ENCODE measurements at places on chromosomes 4 and X. TPM values are rescaled to one million over a fixed set of nuclear protein-coding genes. Genes with fewer than 3 reads are reported as not detected.

DGAT2L6 gene
- not detected for polyA plus RNA-seq

GRCh38 chr4:1061760-1062159 is 50.3 kb downstream of the FGFRL1 start:
- no peak for DNase-seq

NAP1L3 gene
- 16.2 TPM for polyA plus RNA-seq

DNA sequence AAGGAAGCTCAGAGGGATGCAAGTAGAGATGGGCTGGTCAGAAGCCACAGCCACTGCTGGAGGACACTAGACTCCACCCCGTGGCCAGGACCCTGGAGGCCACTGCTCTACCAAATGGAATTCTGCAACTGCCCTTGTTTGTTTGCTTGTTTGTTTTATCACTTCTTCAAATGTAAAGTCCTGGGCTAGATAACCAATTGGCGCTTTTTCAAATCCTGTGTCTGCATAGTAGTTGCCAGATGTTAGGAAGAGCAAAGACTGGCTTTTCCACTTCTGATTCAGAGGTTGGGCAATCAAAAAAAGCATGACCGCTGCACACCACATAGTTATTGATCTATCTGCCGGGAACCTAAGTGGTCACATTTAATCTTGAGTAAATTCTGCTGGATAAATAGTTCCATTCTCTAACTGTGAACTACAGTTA is 255.2 kb upstream of the SFRP2 start:
- no peak for DNase-seq

GRCh38 chr4:37477126-37477525 is 209.1 kb downstream of the RELL1 start:
- no peak for DNase-seq

ZFP42 gene
- polyA plus RNA-seq, result 1.3 TPM

POLN gene
- 2.8 TPM for polyA plus RNA-seq

GRCh38 chrX:40008791-40009461 is 88.8 kb downstream of the BCOR start:
- DNase-seq, result no peak

- DNase-seq, result no peak
Observed at GRCh38 chrX:106917830-106918500, 2.2 kb upstream of the CLDN2 start.

AVPR2 gene
- polyA plus RNA-seq, result 1.4 TPM

GRCh38 chr4:53490161-53490956 is 100.9 kb downstream of the LNX1 start:
- no peak for DNase-seq

DNA sequence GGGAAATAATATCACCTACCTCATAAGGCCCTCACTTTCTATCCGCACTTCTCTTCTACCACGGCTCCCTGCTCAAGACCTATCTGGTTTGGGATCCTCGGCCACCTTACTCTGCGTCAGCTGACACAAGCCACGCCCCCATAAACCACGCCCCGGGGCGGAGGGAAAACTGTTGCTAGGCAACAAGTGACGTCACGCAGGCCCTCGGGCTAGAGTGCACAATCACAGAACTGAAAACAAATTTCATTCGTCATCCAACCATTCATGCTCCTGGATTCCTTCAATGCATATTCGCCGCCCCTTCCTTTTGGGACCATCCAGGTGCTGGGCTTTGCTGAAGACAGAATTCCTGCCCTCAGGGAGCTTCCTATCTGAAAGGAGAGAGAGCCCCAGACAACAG is 66.3 kb downstream of the SMC1A start:
- DNase-seq, result no peak

MXRA5 gene
- polyA plus RNA-seq, result 8.6 TPM

DNA sequence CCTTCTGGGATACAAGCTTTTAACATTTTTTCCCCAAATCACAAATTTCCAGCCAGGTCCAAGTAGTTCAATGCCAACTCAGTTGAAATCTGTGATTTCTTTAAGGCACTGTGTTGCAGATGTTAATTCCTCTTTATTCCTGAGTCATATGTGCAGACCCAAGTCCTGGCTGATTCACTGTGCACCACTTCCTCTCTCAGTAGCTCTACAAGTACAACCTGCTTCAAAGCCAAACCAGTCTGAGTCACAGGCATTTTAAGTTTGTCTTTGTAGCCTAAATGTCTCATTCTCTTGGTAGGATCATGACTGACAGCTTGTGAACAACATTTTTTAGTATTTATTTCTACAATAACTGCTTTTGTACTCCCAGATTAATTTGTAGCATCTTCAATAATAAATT is 165.6 kb upstream of the S100G start:
- DNase-seq, result no peak

NHSL2 gene
- 8.6 TPM for polyA plus RNA-seq

FAM9B gene
- polyA plus RNA-seq, result not detected

- DNase-seq, result no peak
Observed at GRCh38 chr4:1812720-1813119, 19.6 kb downstream of the FGFR3 start.

SCRG1 gene
- 0.28 TPM for polyA plus RNA-seq

DNA sequence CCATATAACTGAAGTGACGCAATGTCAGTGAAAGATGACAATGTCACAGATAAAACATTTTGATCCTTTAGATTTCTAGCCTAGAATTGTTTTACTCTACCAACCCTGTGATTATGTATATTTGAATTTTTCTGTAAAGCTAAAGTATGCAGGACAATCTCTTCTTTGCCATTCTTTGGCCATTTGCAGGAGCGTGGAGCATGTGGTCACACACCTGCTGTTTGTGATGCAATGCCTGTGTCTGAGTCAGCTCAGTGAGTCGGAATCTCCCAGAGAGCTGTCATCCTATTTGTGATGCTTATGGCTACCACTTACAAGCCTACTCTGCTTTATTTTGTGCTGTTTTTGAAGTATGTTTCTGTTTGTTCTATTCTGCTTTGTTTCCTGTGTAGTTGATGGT is 214.5 kb downstream of the NAF1 start:
- DNase-seq, result no peak

DNA sequence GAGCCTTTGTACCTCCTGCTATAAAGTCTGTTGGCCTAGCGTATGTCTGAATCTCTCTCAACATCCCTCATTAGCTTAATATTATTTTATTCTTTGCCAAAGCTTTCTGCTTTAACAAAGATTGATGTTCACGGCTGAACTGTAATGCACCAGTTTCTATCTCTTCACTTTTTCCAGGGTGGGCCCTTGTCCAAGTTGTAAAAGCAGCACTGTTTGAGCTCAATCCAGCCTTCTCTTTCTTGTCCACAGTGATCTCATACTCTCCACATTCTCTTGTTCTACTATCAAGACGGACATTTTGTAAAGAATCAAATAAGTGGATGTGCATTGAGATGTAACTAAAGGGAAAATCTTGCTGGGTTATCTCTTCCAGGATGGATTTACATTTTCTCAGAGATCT is 34.4 kb upstream of the RTL3 start:
- no peak for DNase-seq

PPBP gene
- polyA plus RNA-seq, result 28.3 TPM

- DNase-seq, result no peak
Observed at GRCh38 chr4:1448589-1449420, 42.6 kb upstream of the NKX1-1 start.

ITM2A gene
- polyA plus RNA-seq, result 100 TPM

STK26 gene
- polyA plus RNA-seq, result 10.8 TPM

NDNF gene
- 64.6 TPM for polyA plus RNA-seq

GRCh38 chrX:102154900-102155805 is 624 bp downstream of the BEX5 start:
- DNase-seq, result no peak

FAM9C gene
- 0.37 TPM for polyA plus RNA-seq

GRCh38 chrX:19130628-19131027 is 8.4 kb upstream of the ADGRG2 start:
- DNase-seq, result no peak

CFAP47 gene
- 0.52 TPM for polyA plus RNA-seq
